ENCODE measurements at places on chromosomes 16 and 17.

- DNase-seq = peak; percentile 92
These were observed at the start of gene CACNG4 for GRCh38 chr17:66963909-66964771. TSS of gene CACNG4 (plus strand) at chr17:66964707. CDS start at chr17:66964912, 205 bp downstream.

- DNase-seq = no peak
These were observed 2.6 kb upstream of the AATF start for GRCh38 chr17:36945959-36946725.

DNA sequence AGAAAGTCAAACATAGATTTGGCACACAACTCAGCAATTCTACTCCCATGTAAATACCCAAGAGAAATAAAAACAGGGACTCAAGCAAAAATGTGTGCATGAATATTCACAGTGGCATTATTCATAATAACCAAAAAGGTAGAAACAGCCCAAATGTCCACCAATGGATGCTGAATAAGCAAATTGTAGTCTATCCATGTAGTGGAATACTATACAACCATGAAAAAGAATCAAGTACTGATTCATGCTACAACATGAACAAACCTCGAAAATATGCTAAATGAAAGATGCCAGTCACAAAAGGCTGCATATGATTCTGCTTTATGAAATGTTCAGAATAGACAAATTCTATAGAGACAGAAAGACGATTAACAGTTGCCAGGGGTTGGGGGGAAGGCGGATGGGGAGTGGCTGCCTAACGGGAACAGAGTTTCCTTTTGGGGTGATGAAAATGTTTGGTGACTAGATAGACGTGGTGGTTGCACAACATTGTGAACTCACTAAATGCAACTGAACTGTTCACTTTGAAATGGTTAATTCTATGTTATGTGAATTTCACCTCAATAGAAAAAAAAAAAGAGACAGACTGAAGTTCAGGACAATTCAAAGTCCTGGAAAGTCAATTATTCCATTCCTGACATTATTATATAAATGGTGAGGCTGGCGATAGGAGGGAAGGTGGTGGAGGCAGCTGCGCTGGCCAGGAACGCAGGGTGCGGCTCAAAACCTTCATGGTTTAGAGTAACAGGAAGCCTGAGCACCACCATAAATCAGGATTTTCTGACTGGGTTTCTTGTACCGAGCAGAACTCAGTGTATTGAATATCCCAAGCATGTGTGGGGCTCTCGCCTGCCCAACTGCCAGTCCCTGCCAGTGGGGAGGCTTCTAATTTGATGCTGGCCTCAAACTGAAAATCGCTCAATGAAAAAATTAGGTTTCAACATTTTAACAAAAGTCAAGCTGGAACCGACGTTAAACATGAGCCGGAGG lies 300.9 kb downstream of the C16orf95 start:
- DNase-seq = no peak

- DNase-seq = peak; percentile 29
These were observed at the start of gene HSPB9 for GRCh38 chr17:42122371-42123303. TSS of gene HSPB9 (plus strand) at chr17:42122804. CDS start at chr17:42122851, 47 bp downstream.

- peak; percentile 64 for DNase-seq
These were observed 34.5 kb downstream of the YWHAE start for GRCh38 chr17:1365445-1366039.

Measured in spinal cord (tissue), 10 donors.